Activated CD4-positive, alpha-beta T cell treated with anti-CD3 and anti-CD28 coated beads, Interleukin-2, amount 10 ng/mL, durations not matched to agents 24 days and 14 days (primary cell): ENCODE measurements at places on chromosomes 4 and X.
A peak's percentile ranks its signal among the peaks of the same experiment; 100 is the strongest.

- DNase-seq, result no peak
Measured at GRCh38 chr4:86034616-86035015, 325.2 kb downstream of the MAPK10 start.

DNA sequence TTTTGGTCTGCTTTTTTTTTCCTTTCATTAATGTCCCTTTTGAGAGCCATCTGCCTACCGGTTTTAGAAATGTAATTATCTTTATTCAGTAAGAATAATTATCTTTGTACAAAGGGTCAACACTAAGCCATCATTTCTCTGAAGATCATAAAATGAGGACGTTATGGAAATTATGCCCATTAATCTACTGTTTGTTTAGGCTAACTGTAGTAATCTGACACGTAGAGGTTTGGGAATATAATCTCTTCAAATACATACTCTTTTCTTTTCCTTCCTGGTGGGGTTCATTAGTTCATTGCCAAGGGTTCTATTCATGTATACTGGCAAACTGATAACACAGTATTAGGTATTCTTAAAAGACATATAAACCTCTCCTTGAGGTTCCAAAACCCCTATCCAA is 3.8 kb upstream of the HSD17B13 start:
- no peak for DNase-seq

GRCh38 chr4:159219862-159220261 is 117.0 kb downstream of the RAPGEF2 start:
- no peak for DNase-seq

GRCh38 chr4:24451870-24452269 is 132.5 kb downstream of the DHX15 start:
- DNase-seq, result no peak

DNA sequence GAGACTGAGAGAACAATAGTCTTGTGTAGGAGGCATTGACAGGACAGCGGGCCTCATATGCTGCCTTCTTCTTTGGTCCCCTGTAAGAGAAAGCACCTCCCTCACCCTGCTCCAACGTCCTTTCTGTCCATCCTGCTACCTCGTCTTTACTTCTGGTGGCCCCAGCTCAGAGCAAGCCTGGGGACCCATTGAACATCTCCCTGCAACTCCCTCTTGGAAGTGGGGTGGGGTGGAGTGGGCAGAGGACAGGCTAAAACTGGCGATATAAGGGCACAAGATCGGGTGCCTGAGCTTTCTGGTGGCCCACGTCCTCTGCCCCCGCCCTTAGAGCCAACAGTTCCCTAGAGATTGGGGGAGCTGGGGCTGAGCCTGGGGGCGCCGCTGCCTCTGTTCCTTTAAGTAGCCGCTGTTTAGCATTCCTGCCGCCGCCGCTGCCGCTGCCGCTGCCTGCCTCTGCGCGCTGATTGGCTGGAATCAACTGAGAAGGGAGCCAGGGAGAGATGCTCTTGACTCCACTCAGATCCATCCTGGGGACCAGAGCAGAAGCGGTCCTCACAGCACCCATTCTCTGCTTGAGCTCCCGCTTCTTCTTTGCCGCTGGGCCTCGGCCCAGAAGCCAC is at the start of gene DLG3:
Gene DLG3, plus strand, starts transcription at position 510 of the 620 bp plus-strand sequence. CDS start 367 bp downstream, outside the sequence.
- DNase-seq, result peak; percentile 69

DNA sequence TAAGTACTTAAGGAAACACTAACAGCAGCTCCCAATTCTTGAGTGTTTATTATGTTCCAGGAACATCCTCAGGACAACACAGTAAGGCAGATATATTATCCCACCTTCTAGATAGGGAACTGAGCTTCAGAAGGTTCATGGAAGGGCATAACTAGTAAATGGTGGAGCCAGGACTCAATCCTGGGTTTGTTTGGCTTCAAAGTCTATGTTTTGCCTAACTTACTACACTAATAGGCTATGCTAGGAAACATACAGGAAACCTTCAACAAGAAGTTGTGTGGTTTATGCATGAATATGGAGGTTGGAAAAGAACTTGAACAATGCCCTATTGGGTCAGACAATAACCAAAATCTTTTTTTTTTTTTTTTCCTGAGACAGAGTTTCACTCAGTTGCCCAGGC is 72.5 kb upstream of the GPR34 start:
- no peak for DNase-seq

DNA sequence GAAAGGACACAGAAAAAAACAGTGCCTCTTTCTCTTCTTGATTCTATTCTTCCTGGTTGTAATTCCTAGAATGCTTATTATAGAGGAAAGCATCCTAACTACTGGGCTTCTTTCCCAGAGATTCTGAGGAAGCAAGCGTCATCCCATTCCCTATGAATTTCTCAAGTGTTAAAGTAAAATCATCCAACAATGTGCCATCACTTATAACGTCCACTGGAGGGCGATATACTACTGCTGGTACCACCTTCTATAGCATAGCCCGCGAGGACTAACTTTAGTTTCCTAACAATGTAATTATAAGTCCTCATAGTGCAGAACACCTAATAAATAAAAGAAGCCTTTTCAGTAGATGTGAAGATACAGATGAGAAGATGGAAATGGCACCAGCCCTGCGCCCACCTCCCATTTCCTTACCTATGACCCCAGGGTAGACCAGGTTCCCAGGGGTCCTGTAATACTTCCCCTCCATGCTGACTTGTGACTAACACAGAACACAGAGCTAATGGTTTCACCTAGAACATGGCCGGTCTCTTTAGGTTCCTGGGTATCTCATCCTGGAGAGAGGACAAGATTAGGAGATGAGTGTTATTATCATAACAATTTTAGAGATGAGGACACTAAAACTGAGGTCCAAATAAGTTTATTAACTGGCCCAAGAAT is 4.2 kb downstream of the CENPVL3 start:
- DNase-seq, result peak; percentile 53

DNA sequence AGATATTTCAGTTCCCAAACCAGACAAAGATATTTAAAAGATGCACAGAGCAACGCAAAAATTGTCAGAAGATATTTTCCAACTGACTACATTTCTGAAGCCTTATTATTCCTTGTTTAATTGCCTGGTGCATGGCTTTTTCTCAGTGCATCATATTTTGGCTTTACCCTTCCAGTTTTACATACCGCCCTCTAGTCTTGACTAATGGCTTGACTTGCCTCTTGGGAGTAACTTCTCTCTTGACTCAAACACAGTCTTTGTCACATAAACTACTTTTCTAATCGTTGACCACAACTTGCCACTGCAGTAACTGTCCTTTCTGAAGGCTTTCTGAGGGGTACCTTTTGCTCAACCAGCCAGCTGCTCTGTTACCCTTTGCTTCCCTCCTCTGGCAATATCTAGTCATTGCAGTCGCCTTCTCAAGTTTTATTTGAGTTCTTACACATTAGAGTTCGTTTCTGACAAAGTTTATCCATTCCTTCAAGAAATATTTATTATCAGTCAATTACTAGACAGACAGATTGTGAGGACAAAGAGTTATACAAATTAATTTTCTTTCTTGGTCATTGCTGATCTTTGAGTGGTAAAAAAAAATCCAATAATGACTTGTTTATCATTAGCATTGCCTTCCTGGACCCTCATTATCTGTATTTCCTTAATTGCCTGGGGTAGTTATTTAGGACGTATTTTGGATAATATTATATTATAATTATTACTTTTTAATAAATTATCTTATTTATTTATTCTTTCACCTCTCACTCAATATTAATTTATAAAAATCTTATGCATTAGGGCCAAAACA is 506.9 kb upstream of the PCDH10 start:
- no peak for DNase-seq

DNA sequence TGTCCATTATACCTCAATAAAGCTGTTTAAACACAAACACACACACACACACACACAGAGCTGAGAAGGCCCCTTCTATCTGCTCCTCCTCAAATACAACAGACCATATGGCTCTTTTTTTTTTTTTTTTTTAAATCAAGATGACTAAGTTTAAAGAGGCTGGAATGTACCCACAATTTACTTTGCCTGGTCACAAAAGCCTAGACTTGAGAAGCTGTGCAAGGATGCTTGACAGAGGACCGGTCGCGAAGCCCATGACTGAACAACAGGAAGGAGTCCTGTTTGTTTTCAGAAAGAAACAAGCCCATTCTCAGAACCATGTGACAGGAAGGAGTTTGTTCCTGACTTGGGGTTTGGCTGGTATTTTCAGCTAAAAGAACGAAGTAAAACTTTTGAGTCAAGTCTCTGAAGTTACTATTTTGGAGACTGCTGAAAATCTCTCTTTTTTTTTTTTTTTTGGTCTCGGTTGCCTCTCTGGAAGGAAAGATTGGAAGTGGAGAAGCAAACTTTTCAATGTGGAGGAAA is 650.9 kb upstream of the TENM3 start:
- DNase-seq, result no peak

GRCh38 chr4:41375561-41375960 is 118.8 kb downstream of the UCHL1 start:
- no peak for DNase-seq

DNA sequence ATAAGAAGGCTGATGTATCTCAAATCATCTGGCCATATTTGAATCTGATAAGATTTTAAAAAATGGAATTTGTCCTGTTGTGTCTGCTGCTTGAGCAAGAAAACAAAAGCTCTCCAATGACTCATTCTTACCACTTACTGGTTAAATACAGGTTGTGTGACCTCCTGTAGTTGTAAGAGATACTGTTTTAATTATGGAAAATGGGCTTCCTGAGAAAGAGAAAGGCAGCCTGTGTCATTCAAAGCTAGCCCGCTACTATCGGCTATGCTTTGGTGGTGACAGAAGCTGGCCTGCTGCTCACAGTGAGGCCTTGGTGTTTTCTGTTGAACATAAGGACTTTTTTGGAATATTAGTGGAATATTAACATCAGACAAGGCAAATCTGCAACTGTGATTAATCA is 1722.1 kb upstream of the PCDH10 start:
- DNase-seq, result no peak

GRCh38 chr4:108683479-108683878 is 33.1 kb downstream of the OSTC start:
- no peak for DNase-seq

DNA sequence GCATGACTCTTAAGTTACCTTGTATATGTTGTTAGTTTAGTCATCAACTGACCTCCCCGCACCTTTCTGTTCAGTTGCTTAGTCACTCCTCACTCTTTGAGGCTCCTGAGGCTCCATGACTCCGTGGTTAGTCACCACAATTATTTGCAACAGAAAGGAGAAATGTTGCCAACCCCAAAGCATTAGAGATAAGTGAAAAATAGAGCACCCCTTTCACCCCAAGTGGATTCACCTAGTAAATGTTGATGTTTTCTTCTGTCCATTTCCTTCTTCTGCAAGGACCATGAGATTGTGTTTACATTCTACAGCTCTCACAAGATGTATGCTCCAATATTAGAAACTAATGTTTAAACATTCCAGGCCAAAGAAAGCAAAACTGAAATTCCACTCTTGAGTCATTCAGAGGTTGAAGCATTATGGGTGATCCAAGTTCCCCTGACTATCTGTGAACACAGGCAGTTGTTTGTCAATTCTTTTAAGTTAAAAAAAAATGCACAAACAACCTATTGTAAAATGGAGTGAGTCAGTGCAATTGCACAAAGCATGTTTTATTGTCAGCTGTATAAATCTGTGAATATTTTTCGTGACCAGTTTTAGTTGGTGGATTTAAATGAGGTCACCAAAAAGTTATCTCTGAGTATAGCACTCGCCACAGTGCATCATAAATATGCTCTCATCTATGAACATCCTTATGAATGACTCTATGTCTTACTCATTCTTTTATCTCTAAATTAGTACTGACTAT is 552.4 kb upstream of the MAGEB2 start:
- DNase-seq, result no peak

DNA sequence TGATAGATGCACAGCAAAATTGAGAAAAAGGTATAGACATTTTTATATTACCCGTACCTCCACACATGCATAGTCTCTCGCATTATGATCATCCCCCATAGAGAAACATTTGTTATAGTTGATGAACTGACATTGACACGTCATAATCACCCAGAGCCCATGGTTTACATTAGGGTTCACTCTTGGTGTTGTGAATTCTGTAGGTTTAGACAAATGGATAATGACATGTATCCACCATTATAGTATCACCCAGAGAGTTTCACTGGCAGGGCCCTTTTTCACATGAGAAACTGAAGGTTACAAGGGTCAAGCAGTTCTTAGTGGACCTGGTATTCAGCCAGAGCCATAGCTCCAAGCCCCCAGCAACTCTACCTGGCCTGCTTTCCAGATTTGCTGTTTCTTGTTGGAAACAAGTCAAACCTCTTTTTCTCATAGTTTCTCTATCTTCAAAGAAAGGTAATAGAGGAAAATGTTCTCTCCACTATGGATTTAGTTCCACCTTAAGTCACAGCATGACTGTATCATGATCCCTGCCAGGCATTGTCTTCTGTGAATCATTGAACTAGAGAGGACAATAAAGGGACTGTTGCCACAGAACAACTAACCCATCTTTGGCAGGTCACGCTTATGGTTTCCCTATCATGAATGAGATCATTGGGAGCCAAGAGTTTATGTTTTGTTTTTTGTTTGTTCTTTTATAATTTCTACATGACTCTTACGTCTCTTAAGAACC is 64.0 kb downstream of the HHIP start:
- no peak for DNase-seq

DNA sequence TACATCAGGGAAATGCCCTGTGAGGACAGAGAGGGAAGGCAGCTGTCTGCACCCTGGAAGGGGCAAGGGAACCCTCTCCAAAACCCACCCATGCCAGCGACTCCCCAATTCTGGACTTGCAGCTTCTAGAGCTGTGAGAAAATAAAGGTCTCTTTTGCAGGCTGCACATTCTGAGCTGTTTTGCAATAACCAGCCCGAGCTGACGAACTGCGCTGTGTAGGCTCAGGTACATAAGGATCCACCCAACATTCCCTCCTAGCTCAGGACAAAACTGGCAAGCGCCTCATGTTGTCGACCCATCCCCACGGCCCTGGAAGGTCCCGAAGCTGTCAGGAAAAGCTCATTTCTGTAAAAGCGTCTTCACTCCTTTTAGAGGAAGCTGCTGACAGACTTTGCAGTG is 271.8 kb downstream of the CRLF2 start:
- peak; percentile 26 for DNase-seq

DNA sequence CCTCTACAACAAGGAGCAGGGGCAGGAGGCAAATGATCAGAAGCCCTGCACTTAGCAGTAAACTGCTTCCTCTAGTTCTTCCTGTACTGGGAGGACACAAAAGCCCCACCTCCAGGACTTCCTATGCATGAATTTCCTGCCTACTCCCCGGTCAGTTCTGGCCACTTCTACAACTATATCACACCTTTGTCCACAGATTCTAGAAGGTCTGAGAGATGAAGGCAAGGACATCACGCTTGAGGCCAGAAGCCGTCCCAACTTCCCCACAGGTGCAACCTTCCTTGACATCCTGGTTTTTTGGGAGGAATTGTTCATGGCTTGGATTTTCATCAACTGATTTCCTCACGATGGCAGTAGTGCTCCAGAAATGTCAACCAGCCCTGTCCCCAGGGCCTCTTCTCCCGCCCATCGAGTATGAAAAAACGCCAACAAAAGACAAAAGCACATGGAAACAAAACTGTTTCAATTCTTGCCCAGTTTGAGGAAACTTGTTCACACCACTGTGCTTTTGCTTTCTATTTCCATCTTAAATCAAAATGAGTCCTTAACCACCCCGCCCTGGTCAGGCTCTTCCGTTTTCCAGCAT is 206.5 kb upstream of the STK26 start:
- peak; percentile 91 for DNase-seq

- peak; percentile 78 for DNase-seq
Measured at GRCh38 chrX:42943051-42943974, 165.3 kb upstream of the PPP1R2C start.

- DNase-seq, result no peak
Measured at GRCh38 chrX:54171527-54172250, 11.4 kb downstream of the FAM120C start.

- peak; percentile 80 for DNase-seq
Measured at GRCh38 chrX:152926279-152926678, 28.4 kb downstream of the ZNF185 start.
